ENCODE measurements at places on chromosomes 2 and 18.

DNA sequence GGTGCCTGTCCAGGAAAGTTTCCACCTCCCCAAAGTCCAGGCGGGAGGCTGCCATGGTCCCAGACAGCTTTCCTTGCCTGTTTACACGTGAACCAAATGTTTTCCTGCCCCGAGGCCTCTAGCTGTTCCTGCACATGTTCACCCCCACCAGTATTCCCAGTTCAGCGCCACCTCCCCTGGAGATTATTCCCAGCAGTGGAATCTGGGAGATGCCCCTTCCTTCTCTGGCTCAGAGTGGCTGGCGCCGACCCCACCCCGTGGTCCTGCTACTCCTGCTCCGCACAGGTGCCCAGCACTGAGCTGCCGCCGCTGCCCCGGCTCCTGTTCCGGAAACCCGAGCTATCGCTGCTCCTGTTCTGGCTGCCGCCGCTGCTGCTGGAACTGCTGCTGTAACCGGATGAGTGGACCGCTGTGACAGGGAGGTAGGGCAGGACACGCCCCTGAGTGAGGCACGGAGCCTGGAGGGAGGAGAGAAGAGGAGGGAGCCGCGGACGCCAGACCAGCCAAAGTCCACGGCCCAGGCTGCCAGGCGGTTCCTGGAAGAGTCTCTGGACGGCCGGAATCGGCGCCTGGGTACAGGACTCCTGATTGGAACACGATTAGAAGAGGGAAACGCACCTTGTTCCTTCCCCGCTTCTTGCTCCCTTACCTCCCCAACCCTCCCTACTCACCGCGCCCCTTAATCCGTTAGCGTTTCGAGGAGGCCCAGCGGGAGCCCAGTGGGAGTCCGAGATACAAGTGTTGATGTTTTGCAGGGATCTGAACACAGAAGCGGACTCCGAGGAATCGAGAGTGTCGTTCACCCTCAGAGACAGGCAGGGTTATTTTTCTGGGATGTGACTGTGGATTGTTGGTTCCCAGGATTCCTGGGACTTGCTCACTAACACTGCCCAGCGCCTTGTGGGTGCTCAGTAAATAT, at the start of gene PDE11A:
TSS of gene PDE11A (minus strand) at position 395 of the 919 bp plus-strand sequence. CDS start at position 55, 340 bp downstream.
- peak; percentile 84 for DNase-seq

- no peak for DNase-seq
Observed at GRCh38 chr2:16978301-16978700, 312.7 kb upstream of the CYRIA start.

DNA sequence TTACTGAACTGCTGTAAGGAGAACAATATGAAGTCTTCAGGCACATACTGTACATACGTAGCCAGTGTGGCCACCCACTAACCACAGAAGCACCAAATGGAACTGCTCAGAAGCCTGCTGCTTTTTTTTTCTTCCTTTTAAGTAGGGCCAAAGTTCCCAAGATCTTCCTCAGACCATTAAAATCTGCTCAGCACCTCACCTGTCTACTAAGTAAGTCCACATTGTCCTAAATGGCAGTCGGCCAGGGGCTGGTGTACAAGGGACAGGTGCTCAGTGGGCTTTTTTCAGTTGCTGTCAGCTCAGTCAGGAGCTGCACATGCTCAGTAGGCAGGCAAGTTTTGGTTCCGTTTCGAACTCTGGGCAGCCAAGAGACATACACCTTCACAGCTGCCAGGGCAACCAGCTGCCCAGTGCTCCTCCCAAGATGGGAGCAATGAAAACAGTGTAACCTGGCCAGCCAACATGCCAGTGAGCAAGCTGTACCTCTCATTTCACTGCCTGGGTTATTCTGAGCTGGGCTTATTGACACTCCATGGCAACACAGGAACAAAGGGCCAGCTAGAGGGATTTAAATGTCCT, 86.1 kb downstream of the ACVR1 start:
- DNase-seq: no peak

DNA sequence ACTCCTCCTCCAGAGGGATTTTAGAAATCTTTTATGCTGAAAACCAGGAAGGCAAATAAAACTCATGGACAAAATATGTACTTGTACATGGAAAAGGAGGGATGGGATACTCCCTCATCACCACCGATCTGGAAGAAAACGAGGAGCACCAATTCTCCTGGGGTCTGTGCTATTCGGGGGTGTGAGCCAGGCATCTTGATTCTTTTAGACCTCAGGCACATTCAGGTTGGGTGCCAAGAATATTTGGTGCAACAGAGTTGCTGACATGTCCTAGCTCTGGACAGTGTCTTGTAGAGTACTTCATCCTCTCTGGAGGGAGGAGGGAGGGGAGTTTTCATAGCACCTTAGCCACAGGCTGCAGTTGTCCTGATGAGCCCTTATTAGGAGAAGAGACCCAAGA, 163.0 kb downstream of the PRKCE start:
- DNase-seq: no peak

DNA sequence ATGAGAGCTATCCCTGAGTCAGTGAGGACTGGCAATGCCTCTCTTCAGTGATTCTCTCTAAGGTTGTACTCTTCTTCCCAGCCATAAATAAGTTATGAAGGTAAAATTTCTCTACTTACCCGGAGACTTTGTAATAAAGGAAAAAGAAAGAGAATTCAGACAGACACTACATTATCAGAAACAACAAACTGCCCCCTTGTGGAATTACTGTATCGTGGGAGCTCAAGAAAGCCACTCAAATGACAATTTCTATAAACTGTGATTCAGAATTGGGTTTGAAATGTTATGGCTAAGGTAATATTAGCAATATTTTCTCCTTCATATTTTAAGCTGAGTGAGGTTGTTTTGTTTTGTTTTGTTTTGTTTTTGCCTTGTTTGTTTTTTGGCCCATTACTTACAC, 155.8 kb upstream of the TANK start:
- no peak for DNase-seq

DNA sequence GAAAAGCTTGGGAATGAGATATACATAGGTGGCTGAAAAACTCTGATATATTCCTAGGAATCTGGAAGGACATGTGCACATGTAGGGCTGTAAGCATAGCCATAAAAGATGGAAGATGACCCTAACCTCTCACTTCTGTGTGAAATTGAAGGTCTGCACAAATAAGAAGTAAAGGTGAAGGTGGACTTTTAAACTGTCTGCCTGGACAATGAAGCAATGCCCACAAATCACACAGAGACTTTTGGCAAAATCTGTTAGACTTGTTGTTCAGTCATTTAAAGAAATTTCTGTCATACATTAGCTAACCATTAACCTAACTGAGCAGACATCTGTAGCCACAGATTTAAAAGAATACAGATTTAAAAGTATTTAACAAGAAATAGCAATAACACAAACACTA, 65.3 kb upstream of the CCDC178 start:
- DNase-seq: no peak

- no peak for DNase-seq
Observed at GRCh38 chr2:41999128-41999480, 48.7 kb upstream of the PKDCC start.

GRCh38 chr2:54207666-54208195, 48.3 kb downstream of the TSPYL6 start:
- no peak for DNase-seq

GRCh38 chr2:60886991-60887390, 5.6 kb downstream of the REL start:
- no peak for DNase-seq

DNA sequence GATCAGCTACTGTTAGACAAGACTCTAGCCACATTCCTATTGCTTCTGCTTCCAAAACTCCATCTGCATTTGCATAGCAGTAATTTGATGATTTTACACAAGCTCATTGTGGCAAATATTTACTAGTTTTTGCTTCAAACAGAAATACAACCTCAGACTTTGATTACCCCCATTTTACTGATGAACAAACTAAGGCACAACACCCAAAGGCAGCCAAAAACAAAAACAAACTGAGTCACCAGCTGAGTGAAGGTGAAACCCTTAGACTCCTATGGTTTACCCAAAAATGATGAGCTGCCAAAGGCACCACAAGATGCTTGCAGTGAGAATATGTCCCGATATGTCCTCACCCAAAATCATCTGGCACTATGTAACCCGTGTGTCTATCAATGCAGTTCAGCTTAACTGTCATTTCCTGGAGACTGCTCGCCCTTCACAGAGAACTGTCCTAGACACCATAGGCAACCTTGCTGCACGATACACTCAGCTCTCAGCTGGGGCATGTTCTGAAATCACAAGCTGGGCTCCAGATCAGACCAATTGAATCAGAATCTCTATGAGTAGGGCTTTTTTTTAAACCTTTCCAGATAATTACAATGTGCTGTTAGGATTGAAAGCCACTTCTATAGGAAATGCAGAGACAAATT, 4.1 kb upstream of the EVA1A start:
- DNase-seq: no peak

DNA sequence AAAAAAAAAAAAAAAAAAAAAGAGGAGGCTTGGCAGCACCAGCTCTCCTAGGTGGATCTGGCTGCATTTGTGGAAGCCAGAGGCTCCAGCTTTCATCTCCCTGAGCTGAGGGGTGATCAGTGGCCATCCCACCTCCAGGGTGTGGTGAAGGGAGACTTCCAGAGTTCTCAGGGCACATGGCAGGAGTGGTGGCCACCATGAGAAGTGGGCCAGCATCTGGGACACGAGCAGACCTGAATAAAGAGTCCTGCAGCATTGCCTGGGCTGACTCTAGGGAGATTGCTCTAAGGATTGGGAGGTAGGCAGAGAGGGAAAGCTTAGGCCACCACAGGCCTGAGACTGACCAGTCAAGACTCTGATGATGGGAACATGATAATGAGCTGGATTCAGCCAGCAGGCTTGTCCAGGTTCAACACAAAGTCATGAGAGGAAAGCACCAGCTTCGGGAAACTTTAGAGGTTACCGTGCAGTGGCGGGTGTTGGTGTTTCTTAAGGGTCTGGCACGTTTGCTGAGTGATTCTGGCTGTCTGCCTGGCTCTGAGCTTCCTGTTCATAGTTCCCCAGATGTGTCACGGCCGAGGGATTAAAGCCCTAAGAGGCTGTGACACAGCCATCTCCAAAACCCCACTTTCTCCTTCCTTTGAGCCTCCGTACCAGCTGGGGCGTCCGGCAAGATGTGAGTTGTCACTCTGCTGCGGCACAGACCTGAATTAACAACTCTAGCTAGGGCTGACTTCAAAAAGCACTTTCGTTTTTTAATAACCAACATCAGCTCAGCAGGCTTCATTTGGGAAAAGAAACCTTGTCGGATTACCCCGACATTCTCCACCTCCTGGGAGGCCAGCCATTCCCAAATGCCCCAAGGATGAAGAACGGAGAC, 38.3 kb upstream of the IL1R1 start:
- DNase-seq: no peak

GRCh38 chr2:198098386-198098785, 294.0 kb downstream of the PLCL1 start:
- no peak for DNase-seq

DNA sequence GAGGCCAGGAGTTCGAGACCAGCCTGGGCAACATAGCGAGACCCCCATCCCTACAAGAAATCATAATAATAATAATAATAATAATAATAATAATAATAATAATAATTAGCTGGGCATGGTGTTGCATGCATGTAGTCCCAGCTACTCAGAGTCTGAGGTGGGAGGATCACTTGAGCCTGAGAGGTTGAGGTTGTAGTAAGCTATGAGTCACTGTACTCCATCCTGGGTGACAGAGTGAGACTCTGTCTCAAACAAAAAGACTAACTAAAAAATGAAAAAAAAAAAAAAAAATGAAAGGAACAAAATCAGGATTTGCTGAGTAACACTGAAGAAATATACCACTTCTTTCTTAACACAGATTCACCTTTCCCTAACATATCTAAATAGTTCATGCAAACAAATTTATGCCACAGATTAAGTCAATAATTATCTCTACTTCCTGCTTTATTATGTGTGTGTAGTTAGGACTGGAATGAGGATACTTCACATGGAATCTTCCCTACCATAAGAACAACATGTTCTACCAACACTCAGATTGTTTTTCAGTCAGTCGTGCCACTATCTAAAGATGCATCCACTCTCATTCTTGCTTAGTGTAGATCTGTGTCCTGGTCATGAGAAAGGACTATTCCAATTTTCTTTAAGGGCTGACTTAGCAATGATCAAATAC, 928.7 kb downstream of the SLC4A3 start:
- no peak for DNase-seq

DNA sequence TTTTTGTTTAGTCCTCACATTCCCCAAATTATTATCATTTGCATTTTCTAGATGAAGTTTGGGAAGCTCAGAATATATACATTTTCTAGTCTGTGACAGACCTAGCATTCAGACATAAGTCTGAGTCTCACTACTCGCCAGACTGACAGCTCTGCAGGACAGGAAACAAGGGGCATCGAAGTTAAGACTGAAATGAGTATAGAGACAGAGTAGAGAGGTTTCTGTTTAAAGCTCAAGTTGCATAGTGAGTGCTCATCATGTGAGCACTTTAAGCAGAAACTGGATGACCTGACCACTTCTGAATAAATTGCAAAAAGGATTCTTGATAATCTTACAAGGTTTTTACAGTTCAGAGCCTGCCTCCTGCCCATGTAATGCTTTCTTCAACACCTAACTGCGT, 1.1 kb downstream of the HADHB start:
- DNase-seq: no peak

DNA sequence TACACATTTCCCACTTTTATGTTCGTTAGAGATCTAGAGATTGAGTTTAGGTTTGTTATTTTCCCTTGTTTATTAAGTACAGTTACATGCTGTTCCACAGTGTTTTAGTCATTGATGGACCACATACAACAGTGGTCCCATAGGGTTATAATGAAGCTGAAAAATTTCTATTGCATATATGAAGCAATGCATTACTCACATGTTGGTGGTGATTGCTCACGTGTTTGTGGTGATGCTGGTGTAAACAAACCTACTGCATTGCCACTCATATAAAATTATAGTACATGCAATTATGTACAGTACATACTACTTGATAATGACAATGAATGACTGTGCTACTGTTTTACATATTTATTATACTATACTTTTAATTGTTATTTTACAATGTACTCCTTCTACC, 51.0 kb upstream of the NXPH2 start:
- DNase-seq: no peak

GRCh38 chr18:51946946-51947345, 393.1 kb upstream of the DCC start:
- DNase-seq: no peak

DNA sequence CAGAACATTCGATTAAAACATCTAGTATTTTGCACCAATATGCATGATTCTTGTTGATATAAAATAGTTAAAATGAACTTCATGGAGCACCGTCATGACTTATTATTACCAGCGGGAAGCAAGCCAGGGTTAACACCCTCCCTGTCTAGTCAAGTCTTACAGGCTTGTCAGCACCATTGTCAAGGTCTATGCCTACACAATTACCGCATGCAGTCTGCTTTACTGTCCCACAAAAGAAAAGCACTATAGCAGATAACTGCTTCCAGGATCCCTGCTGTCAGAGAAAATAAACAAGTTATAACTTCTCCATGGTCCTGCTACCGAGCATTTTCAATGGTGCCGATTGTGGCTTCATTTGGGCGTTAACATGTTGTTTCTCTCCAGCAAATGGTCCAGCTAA, 968.0 kb upstream of the FAM98A start:
- no peak for DNase-seq

Measured in H54 (cell line).